ENCODE measurements at places on chromosomes 2 and 18.
A peak's percentile ranks its signal among the peaks of the same experiment; 100 is the strongest.

- no peak for DNase-seq
Measured at GRCh38 chr2:29606104-29607037, 315.0 kb downstream of the ALK start.

GRCh38 chr2:120772261-120772660, 36.6 kb downstream of the GLI2 start:
- no peak for DNase-seq

- DNase-seq = peak; percentile 15
Measured at GRCh38 chr18:38494065-38494464, 928.5 kb upstream of the CELF4 start.

DNA sequence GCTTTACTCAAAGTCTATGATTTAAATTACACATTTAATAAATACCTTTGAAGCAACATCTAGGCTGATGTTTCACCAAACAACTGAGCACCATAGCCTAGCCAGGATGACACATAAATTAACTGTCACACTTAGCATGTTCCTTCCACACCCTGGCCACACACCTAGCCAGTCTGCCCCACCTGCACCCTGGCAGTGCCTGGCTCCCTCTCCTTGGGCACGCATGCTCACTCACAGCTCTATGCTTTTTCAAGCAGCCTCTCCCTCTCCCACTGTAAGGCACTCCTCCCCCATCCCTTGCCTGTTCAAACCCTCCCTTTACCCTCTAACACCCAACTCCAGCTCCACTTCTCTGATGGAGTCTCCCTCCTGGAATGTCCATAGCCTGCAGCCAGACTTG, 357.6 kb upstream of the KLHL29 start:
- DNase-seq = no peak

GRCh38 chr2:51151490-51152140, 119.7 kb upstream of the NRXN1 start:
- DNase-seq = no peak

- DNase-seq = no peak
Measured at GRCh38 chr18:61666876-61667590, 225.8 kb downstream of the RNF152 start.

- DNase-seq = no peak
Measured at GRCh38 chr2:109646961-109647360, 32.8 kb downstream of the SOWAHC start.

- no peak for DNase-seq
Measured at GRCh38 chr2:54549917-54550518, 93.9 kb downstream of the SPTBN1 start.

- DNase-seq = no peak
Measured at GRCh38 chr18:58541146-58541788, 87.6 kb downstream of the ALPK2 start.

- no peak for DNase-seq
Measured at GRCh38 chr2:26245231-26245732, 543 bp downstream of the HADHB start.

GRCh38 chr2:231554327-231554726, 24.1 kb upstream of the NMUR1 start:
- DNase-seq = no peak

- no peak for DNase-seq
Measured at GRCh38 chr2:136932700-136933099, 167.4 kb downstream of the THSD7B start.

- no peak for DNase-seq
Measured at GRCh38 chr2:96861074-96861473, 3.3 kb upstream of the ANKRD39 start.

- no peak for DNase-seq
Measured at GRCh38 chr2:32289165-32289999, 11.7 kb downstream of the YIPF4 start.

DNA sequence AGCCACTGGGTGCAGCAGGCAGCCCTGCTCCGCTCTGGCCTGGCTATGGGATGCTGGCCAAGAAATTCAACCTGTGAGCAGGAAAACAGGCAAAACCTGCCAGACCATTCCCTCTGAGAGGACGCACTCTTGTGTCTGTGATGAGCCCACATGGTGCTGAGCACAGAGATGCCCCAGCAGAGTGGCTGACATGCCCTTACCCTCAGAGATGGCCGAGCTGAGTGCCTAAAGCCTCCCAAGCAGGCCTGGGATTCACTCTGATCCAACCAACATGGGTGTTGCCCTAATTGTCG, 34.3 kb upstream of the TAF1B start:
- peak; percentile 51 for DNase-seq

GRCh38 chr2:30981510-30981909, 156.7 kb downstream of the GALNT14 start:
- no peak for DNase-seq

DNA sequence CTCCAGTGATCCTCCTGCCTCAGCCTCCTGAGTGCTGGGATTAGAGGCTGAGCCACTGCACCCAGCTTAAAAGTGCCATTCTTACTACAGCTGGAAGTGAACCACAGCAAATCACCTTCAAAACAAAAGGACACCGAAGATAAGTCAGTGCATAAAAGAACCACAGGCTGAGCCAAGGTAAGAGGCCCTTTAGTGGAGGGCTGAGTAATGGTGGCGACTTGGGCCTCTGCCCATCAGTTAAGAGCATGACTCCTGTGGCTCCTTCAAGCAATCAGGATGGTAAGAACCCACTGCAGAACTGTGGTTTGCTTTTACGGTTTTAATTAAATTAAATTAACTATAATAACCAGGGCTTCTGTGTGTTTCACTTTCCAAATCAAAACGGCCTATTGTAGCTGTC, 75.1 kb downstream of the CTAGE1 start:
- peak; percentile 6 for DNase-seq

GRCh38 chr2:103138123-103138901, 376.5 kb downstream of the TMEM182 start:
- DNase-seq = no peak

DNA sequence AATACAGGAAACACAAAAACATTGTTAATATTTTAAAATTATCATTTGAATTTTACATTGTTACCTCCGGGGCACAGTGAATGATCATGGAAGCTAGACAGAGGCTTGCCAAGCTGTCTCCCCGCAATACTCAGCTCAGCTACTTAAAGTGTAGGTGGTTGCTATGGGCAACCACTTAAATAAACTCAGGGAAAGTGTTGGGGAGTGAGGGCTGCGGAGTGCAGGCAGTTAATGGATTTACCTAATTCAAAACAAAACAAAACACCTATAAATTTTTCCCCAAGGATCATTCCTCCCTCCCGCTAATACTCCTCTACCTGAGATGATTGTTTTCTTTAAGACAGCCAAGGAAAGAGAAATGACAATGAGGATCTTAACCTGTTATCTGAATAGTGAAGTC, 349.5 kb downstream of the TGIF1 start:
- DNase-seq = peak; percentile 91

GRCh38 chr2:10396464-10396863, 51.7 kb downstream of the ODC1 start:
- no peak for DNase-seq

DNA sequence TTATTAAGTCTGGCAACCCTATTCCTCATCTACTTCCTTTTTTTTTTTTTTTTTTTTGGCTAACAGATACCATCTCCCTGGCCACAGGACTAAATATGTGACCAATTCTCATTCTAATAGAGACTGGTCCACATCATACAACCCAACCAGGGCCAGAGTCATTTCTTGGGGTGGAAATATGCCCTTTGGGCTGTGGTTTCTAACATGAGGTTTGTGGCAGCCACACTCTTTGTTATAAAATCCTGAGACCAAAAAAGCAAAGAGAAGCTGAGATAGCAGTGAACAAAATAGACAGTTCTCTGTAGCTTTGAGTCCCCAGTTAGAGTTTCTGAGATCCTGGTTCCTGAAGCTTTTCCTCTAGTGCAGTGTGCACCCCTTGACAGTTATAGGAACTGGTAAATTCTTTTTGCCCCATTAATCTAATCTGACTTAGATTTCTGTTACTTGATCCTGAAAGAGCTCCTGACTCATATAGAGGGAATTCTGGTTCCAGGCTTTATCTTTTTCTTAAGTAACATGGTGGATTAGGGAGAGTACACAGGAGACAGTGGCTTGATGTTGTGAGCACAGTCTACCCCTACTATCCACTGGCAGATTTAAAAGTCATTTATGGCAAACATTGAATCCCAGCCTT, 86.8 kb downstream of the MAIP1 start:
- DNase-seq = no peak

DNA sequence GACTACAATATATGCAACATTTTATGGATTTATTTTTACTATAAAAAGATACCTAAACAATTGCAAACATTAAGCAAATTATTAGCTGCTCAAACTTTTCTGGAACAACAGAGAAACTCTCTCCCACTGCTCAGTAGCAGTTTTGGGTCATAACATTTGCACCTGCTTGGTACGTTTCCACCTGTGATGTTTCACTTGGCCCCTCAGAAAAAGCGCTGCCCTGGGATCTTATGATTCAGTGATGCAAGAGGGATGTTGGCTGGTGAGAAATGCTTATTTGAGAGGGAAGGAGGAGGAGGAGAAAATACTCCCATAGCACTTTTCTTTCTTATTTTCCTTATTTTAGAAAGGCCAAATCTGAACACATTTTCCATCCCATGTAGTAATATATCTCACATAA, 9.2 kb downstream of the IRS1 start:
- no peak for DNase-seq

- DNase-seq = no peak
Measured at GRCh38 chr2:193883820-193884219, 1689.1 kb upstream of the TMEFF2 start.

DNA sequence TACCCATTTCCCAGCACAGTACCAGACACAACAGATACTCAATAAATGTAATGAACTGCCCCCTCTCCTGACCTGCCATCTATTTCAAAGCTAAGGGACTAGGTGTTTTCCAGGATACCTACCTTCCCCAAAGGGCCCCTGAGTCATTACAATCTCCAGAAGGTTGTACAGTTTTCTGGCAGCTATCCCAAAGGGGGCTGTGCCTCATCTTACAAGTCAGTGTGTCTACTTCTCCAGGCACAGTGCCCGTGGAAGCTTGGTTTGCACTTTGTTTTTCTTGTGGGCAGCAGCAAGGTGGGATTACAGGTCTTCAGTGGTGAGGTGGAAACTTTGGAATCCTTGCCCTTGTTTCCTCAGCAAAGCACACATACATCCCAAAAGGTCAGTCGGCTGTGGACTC, 62.8 kb upstream of the CYP26B1 start:
- no peak for DNase-seq

- no peak for DNase-seq
Measured at GRCh38 chr18:35436076-35436649, 59.0 kb upstream of the ZNF396 start.

- DNase-seq = no peak
Measured at GRCh38 chr2:235563056-235563910, 69.4 kb downstream of the AGAP1 start.

DNA sequence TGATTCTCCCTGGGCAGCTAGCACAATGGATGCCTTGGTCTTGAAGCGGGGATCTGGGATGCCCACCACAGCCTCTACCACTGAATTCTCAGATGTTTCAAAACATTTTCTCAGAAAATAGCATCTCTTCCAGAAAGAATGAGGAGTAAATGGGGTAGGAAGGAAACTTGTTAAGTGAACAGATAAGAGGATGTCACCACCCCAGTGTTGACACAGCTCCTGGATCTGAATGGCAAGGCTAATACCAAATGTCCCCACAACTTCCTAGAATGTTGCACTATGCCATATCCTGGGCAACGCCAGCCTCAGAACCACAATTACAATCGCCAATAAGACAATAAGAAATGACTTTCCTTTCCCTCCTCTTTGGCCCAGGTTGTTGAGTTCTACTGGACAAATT, 177.2 kb downstream of the BCL11A start:
- DNase-seq = no peak

- DNase-seq = no peak
Measured at GRCh38 chr2:9532421-9532820, 23.2 kb downstream of the ADAM17 start.

DNA sequence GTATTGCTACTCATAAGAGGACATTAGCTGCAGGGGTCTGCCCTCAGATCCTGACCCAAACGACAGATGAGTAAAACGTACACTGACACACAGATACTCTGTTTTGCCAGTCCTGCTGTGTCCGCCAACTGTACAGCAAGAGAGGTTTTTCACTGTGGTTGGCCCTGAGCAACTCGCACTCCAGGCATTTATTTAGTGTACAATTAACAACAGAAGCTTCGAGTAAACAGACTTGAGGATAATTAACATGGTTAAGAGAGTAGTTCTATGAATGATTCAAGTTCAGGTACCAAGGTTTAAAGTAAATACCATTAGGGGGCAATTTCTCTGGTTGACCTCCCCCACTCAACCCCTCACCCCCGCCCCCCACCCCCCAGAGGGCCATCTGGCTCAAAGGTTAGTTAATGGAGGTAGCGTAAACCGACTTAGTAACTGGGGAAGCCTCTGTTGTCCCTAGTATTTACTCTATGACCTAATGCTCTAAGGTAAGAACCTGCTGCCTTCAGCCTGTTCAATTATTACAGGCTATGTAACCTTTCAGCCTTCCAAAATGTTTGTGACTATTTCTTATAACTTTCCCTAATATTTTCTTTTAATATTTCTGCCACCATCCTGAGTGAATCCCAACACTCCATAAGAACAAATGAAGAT, 103.9 kb upstream of the XIRP2 start:
- no peak for DNase-seq

DNA sequence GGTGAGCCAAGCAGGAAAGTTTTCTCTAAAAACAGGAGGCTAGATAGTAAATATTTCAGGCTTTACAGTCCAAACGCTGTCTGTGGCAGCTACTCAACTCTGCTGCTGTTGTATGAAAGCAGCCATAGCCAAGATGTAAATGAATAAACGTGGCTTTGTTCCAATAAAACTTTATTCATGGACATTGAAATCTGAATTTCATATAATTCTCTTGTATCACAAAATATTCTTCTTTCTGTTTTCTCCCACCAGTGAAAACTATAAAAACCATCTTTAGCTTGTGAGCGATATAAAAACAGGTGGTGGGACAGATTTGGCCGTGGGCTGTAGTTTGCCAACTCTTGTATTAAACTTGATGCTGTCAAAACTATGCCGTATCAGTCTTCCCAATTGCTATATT, 333.0 kb downstream of the PTPRM start:
- DNase-seq = no peak

DNA sequence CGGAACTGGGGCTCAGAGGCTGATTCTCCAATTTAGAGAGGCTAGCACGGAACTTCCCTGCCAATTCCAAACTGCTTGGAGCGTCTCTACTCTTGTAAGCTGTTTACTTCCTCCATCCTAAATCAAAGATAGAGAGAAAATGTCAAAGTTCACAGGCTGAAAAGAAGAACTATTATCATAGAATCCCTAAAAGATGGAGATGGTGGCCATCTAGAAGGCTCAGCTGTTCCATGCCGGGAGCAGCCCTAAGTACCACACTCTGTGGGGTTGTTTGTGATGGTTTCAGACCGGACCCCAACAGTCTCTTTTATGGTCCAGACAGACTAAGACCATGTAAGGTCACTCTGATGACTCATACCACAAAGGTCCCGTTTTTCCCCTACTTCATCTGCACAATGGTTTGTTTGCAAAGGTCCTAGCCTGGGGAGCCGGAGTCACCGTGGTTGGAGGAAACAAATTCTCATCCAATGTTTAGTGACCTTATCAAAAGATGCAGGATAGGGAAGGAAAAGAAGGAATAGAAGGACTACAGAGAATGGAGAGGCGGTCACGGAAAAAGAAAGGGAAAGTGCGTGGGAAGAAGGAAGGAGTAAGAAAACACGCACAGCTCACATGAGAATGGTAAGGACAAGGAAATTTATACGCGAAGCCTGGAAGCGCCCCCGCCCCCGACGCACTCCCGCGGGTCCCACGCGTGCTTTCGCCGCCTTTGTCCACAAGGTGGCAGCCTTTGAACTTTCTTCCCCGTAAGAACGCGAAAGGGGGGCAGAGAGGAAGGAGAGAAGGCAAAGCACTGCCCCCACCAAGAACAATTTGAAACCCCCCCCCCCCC, 453 bp upstream of the ANTXR1 start:
- DNase-seq = peak; percentile 61

- DNase-seq = no peak
Measured at GRCh38 chr2:118986738-118987137, 44.7 kb downstream of the MARCO start.

All from DMS79 (cell line).